NCI-H1436 treated with DMSO at 0.1 percent for 48 hours (cell line): ENCODE measurements at places on chromosomes 7 and 10.

DNA sequence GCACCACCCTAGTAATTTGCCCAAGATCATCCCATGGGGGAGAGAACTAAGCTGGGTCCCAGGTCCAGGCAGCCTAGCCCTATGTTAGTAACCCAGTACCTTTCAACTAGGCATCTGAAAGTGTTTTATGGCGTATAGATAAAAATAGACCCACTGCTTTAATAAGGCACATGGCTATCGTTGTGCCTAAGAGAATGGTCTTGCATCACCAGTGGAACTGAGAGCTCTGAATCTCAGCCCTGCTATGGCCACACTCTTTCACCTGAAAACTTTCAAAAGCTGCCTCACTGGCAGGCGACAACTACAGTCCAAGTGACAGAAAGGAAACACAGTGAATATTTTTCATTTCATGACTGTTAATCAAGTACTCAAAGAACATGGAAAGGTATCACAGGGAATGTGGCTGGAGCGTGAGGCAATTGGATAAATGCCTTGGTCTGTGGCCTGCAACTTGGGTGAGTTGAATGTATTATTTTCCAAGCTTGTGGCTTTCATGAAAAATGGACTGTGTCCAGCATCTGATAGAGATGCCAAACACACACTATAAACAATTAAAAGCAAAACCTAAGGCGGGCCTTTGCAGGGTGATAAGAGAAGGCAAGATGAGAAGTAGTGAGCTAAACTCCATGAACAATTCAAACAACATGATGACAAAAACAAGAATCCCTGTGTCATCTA, 18.0 kb upstream of the SFMBT2 start:
- DNase-seq, result no peak

GRCh38 chr10:100291356-100291755, 4.9 kb upstream of the BLOC1S2 start:
- DNase-seq, result no peak

- DNase-seq, result peak; percentile 64
Measured at GRCh38 chr7:28685644-28686417, 272.3 kb downstream of the TRIL start.

- no peak for DNase-seq
Measured at GRCh38 chr7:94182721-94183120, 178.6 kb upstream of the BET1 start.

- DNase-seq, result no peak
Measured at GRCh38 chr7:244974-245373, 45.0 kb upstream of the FOXL3 start.

GRCh38 chr10:43700306-43700705, 51.6 kb upstream of the ZNF32 start:
- DNase-seq, result no peak

DNA sequence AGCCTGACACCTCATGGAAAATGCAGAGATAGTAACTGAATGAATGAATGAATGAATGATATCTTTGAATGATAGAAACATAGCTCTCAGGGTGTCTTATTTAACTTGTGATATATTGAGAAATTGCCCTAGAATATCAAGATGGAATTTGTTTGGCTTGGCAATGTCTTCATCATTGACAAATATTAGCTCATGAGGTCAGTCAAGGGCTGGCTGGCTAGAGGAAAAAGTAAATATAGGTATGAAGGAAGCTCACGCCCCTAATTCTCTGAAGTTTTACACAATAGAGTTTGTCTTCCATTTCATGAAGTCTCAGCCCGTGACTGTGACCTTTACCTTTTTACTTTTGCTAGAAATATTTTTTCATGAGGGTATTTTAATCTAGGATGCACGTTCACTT, 305.2 kb downstream of the ADARB2 start:
- no peak for DNase-seq

GRCh38 chr7:128917122-128917521, 6.6 kb upstream of the KCP start:
- DNase-seq, result no peak

DNA sequence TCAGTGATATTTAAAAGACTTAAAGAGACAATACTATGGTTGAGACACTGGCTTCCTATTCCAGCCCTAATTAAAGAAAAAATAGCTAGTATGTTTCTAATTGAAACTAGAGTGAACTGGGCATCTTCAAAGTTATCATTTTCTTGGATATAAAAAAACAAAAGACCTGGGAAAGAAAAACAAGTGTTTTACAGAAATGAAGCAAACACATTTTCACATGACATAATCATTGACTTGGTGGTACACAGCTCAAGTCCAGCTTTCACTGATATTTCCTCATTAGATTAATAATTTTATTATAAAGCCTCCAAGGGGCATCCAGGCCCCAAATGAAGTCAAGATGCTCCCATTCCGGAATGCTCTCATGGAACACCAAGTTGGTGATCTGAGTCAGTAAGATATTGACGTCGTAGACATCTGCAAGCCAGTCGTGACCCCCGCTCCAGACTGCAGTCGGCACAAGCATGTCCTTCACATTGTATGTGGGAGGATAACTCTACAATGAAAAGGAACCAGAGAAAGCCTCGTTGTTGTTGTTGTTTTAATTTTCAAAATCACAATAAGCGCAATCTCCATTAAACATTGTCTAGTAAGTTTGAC, 7.5 kb upstream of the CH25H start:
- no peak for DNase-seq

DNA sequence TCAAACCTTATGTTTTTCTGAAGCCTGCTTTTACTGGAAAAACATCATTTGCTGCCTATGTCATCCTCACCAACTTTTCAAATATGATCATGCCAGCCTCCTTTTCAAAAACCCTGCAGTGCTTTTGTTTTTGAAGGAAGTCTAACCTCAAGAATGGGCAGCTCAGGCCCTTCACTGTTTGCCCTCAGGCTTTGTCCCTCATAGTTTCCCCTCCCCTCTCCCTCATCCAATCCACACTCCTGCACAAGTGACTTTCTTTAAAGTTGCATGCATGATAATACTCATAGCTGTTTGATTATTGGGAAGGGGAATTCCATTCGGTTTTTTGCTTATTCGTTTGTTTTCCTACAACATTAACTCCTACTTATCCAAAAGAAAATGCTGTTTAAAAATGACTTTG, 219.4 kb downstream of the SEMA3E start:
- no peak for DNase-seq

DNA sequence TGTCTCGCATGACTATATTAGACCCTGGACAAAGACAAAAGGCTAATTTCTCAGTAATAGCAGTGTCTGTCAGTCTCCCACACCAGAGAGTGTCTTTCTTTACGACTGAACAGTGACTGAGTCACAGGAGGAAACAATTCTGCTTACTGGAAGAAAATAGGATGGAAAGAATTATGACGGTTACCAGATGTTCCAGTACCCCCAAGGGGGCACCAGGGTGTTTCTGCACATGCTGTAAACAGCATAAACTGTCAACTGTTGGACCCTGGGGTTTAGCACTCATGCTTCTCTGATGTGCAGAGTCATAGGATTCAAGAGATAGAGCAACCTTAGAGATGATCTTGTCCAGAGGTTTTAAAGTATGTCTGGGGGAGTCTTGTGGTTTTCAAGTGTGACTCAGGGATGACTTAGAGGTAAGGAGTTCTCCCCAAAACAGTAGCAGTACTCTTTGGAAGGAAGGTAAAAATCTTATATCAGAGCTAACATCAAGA, 291.7 kb downstream of the THSD7A start:
- no peak for DNase-seq

DNA sequence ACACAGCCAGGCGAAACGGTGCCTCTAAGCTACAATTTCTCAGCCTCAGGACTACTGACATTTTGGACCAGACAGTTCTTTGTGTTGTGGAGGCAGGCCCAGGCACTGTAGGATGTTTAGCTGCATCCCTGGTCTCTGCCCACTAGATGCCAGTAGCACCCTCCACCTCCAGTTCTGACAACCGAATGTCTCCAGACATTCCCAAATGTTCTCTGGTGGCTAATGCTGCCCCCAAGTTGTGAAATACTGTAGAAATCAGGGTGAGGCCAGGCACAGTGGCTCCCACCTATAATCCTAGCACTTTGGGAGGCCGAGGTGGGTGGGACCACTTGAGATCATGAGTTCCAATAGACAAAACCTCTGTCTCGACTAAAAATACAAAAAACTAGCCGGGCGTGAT, 18.2 kb downstream of the HNRNPF start:
- no peak for DNase-seq
